ENCODE measurements at places on chromosomes 2 and 18. TPM values are rescaled to one million over a fixed set of nuclear protein-coding genes. Genes with fewer than 3 reads are reported as not detected.

DNA sequence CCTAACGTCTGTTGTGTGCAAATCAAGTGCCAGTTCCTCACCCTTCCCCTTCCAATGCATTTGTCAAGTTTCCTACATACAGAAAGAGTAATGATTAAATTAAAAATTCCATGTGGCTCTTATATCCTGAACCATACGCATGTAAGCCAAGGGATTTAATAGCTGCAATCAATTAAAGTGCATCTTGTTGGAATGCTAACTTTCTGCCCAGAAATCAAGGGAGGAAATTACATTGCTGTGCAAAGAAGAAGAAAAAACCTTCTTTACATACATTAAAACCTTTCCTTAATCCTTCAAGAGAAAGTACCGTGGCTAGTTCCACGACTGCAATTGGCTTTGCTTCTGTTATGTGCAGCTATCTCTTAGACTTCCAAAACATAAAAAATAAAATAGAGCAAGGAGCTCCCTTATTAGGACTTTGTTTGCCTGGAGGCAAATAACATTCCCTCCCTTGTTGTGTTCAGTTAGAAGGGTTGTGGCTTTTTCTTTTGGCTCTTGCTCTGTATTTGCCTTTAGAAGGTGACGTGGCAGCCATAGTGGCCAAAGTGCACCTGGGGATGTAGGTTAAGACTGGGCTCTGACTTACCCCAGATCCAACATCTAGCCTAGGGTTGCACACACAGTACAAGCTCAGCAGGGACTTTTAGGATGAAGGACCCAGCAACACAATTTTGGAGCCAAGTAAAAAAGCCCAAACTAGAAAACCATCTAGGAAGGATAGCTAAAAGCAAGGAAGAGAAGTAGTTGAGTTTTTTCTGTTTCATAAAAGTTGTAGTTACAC is 158.3 kb downstream of the ANTXR1 start:
- no peak overlapping the region for H3K4me3 ChIP-seq
- H3K36me3 ChIP-seq, result peaks cover 2% of the 10 kb centered on the region
- DNase-seq, result no peak
- H3K27ac ChIP-seq, result no peak overlapping the region

GRCh38 chr2:73832930-73833329 is 4.2 kb downstream of the STAMBP start:
- no peak overlapping the region for H3K4me3 ChIP-seq
- peaks cover 41% of the 10 kb centered on the region for H3K4me1 ChIP-seq
- no peak for DNase-seq
- no peaks in the 10 kb centered on the region for H3K27me3 ChIP-seq
- peak overlapping the region; percentile 11 for H3K27ac ChIP-seq

GRCh38 chr2:152858594-152859265 is 140.3 kb downstream of the ARL6IP6 start:
- H3K36me3 ChIP-seq, result no peaks in the 10 kb centered on the region
- H3K27ac ChIP-seq, result no peak overlapping the region
- no peak overlapping the region for H3K4me3 ChIP-seq
- H3K27me3 ChIP-seq, result peaks cover 5% of the 10 kb centered on the region
- no peaks in the 10 kb centered on the region for H3K4me1 ChIP-seq

DNA sequence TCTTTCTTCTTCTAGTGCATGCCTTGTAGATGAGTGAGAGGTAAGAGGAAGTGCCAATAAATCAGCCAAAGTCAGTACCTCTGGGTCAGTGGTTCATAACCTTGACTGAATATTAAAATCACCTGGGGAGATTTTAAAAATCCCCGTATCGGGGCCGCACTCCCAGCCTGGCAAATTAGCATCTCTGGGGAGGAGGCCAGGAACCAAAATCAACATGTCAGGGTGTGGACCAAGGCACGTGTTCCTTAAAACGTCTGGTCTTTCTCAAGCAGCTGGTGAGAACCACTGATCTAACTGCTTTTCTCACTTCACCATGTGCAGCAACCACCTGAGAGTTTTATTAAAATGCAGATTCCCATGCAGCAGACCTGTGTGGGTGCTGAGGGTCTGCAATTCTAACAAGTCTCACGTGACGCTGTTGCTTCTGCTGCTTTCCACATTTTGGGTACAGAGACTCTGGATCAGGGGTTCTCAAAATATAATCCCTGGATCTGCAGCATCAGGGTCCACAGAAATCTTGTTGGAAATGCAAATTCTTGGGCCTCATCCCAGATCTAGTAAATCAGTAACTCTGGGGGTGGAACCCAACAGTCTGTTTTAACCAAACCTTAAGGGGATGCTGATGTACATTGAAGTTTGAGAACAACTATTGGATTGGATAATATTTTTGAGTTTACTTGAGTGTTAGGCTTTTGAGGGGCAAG is 49.5 kb downstream of the CHST9 start:
- H3K27me3 ChIP-seq, result no peaks in the 10 kb centered on the region
- H3K4me3 ChIP-seq, result no peak overlapping the region
- no peak for DNase-seq
- no peaks in the 10 kb centered on the region for H3K4me1 ChIP-seq
- H3K27ac ChIP-seq, result no peak overlapping the region
- H3K36me3 ChIP-seq, result no peaks in the 10 kb centered on the region

GRCh38 chr18:45243340-45244110 is 371.8 kb upstream of the SLC14A2 start:
- H3K4me3 ChIP-seq, result no peak overlapping the region
- H3K27me3 ChIP-seq, result peaks cover 41% of the 10 kb centered on the region

GRCh38 chr2:65055422-65056214 is 598 bp upstream of the CEP68 start:
- peaks cover 4% of the 10 kb centered on the region for H3K36me3 ChIP-seq
- peak overlapping the region; percentile 95 for H3K4me3 ChIP-seq
- H3K27me3 ChIP-seq, result no peaks in the 10 kb centered on the region
- H3K27ac ChIP-seq, result peak overlapping the region; percentile 84
- peaks cover 38% of the 10 kb centered on the region for H3K4me1 ChIP-seq

- no peak overlapping the region for H3K27ac ChIP-seq
- H3K36me3 ChIP-seq, result peaks cover 3% of the 10 kb centered on the region
- peaks cover 61% of the 10 kb centered on the region for H3K27me3 ChIP-seq
- peaks cover 3% of the 10 kb centered on the region for H3K4me1 ChIP-seq
Observed at GRCh38 chr2:27296481-27296880, 11.8 kb downstream of the UCN start.

- DNase-seq, result no peak
- no peak overlapping the region for H3K4me3 ChIP-seq
- H3K4me1 ChIP-seq, result no peaks in the 10 kb centered on the region
Observed at GRCh38 chr18:75800331-75800648, 372.8 kb upstream of the SMIM21 start.

GRCh38 chr2:54574107-54574859 is 118.2 kb downstream of the SPTBN1 start:
- H3K27me3 ChIP-seq, result no peaks in the 10 kb centered on the region
- H3K4me1 ChIP-seq, result peaks cover 85% of the 10 kb centered on the region
- DNase-seq, result peak; percentile 70
- no peaks in the 10 kb centered on the region for H3K36me3 ChIP-seq
- peak overlapping the region; percentile 90 for H3K4me3 ChIP-seq
- peak overlapping the region; percentile 99 for H3K27ac ChIP-seq

DNA sequence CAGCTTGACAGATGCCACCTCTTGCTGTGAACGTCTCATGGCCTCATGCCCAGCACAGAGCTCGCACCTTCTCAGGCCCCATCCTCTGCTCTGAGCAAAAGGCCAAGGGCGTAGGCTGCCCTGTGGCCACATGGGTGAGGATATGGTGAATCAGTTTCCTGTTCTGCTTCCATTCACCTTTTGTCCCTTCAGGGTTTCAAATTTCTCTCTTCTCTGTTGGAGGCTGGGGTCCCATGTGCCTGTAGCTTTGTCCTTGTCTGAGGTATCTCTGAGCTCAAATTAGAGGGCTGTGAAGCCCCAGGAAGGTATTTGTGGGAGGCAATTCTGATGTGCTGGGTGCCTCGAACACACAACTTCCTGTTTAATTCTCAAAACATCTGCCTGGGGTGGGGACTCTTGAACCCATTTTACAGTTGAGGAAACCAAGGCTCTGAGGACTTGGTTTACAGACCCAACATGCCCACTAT is 29.0 kb downstream of the ZAP70 start:
- no peaks in the 10 kb centered on the region for H3K27me3 ChIP-seq
- peak overlapping the region; percentile 81 for H3K27ac ChIP-seq
- no peak for DNase-seq
- peaks cover 7% of the 10 kb centered on the region for H3K36me3 ChIP-seq
- peak overlapping the region; percentile 55 for H3K4me3 ChIP-seq
- H3K4me1 ChIP-seq, result peaks cover 54% of the 10 kb centered on the region

DNA sequence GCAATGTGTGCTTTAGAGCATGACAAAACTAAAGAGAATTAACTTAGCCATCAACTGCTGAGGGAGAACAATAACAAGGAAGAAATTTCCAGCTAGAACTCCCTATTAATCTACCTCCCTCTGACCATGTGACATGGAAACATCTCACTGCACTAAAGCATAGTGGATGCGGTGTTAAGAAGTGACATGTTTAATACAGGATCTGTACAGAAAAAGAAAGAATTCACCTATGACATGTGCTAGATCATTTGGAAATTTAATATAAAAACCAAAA is 202.3 kb upstream of the KLHL14 start:
- H3K4me3 ChIP-seq, result no peak overlapping the region
- no peaks in the 10 kb centered on the region for H3K4me1 ChIP-seq
- no peaks in the 10 kb centered on the region for H3K36me3 ChIP-seq
- H3K27ac ChIP-seq, result no peak overlapping the region

DNA sequence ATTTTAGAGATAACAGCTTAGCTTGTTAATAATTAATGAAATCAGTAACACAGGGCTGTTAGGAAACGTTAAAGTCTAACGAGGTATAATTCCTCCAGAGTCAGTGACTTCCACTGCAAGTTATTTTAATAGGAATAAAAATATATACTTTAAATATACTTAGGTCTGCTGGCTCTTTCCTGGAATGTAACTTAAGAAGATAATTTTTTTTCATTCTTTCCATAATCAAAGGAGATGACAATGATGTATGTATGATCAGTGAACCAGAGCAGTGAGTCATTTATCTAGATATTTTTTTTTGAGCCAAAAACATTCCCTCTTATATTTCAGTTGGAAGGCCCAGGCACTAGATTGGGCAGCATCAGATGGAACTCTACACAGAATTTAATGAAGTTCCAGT is 104.2 kb upstream of the LYPD1 start:
- no peaks in the 10 kb centered on the region for H3K36me3 ChIP-seq
- no peak for DNase-seq
- H3K4me1 ChIP-seq, result no peaks in the 10 kb centered on the region
- H3K27me3 ChIP-seq, result no peaks in the 10 kb centered on the region

DNA sequence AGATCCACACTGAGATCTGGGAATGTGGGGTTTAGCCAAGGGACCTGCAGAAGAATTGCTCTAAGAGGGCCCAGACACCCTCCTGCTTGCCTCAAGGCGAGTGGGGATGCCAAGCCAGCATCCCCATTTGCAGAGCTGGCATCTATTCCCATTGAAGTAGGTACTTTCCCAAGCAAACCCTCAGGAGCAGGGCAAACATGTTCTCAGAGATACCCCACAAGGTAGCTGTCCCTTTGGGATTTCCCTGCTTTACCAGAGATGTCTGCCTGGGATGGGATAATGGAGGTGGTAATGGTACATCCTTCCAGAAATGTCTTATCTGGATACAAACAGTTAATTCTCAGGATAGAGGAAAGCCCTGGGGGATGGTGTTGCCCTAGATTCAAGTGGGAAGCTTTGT is 51.2 kb downstream of the GYPC start:
- no peak overlapping the region for H3K4me3 ChIP-seq
- no peak for DNase-seq
- H3K4me1 ChIP-seq, result peaks cover 6% of the 10 kb centered on the region
- H3K36me3 ChIP-seq, result peaks cover 4% of the 10 kb centered on the region
- H3K27me3 ChIP-seq, result no peaks in the 10 kb centered on the region
- no peak overlapping the region for H3K27ac ChIP-seq

DNA sequence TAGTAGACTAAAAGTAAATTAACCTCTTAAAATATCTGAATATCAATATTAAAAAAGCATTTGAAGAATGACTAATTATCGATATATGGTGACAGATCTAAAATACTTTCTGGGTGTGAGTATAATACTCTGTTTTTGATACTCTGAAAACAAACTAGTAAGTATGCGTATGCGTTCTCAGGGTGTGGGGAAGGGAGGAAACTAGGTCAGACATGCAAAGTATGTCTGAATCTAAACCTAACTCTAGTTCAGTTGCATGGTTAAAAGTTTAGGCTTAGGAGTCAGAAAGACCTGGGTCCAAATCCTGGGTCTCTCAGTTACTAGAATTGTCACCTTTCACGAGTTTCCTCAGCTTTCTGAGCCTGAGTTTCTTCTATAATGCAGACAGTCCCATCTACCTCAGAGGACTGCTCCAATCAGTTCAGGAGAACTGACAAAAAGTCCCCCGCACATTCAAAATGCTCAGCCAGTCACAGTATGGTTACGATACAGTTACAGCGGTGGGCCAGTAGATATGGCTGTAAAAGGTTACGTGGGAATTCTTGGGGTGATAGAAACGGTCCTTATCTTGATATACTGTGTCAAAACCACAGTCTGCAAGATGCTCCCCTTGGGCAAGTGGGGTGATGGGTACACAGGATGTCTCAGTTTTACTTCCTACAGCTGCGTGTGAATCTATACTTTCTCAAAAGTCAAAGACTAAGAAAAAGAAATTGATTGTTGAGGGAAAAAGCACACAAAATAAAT is 29.2 kb downstream of the UNC50 start:
- H3K27me3 ChIP-seq, result no peaks in the 10 kb centered on the region
- H3K36me3 ChIP-seq, result peaks cover 12% of the 10 kb centered on the region
- peaks cover 30% of the 10 kb centered on the region for H3K4me1 ChIP-seq
- H3K4me3 ChIP-seq, result peak overlapping the region; percentile 73

GRCh38 chr2:27485496-27485895 is 4.0 kb downstream of the IFT172 start:
- H3K4me1 ChIP-seq, result peaks cover 15% of the 10 kb centered on the region
- no peaks in the 10 kb centered on the region for H3K27me3 ChIP-seq
- H3K36me3 ChIP-seq, result peaks cover 4% of the 10 kb centered on the region
- peak overlapping the region; percentile 95 for H3K27ac ChIP-seq

GRCh38 chr2:110771547-110772382 is 39.4 kb downstream of the ACOXL start:
- H3K4me1 ChIP-seq, result no peaks in the 10 kb centered on the region
- no peaks in the 10 kb centered on the region for H3K36me3 ChIP-seq
- no peak overlapping the region for H3K4me3 ChIP-seq
- H3K27me3 ChIP-seq, result peaks cover 63% of the 10 kb centered on the region
- no peak for DNase-seq
- H3K27ac ChIP-seq, result no peak overlapping the region

DNA sequence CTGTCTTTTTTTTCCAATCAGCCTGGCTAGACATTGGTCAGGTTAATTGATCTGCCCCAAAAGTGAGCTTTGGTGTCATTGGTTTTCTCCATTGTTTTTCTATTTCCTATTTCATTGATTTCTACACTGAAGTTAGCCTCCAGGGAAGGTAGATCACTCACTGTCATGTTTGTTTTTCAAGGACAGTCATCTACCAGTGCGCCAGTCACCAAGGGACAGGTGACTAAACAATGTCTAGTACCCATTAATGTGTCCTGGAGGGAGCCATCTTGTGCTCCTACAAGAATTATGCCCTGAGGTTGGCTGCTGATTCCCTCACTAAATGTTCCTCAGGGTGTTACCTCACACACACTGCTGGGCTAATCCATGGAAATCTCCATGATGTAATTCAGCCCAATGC is 17.6 kb upstream of the USP40 start:
- H3K27me3 ChIP-seq, result peaks cover 44% of the 10 kb centered on the region
- peaks cover 4% of the 10 kb centered on the region for H3K36me3 ChIP-seq
- no peak for DNase-seq

Gene PARD6G
- 3.5 TPM for total RNA-seq

Gene EPB41L3
- total RNA-seq, result 15.3 TPM

Gene CAPN13
- not detected for total RNA-seq

Gene AOX1
- not detected for total RNA-seq

Gene SPATA3
- total RNA-seq, result not detected

Gene PSMA8
- 0.42 TPM for total RNA-seq
